Lower leg skin (tissue), 4 donors: ENCODE measurements at places on chromosomes 13 and 19.

DNA sequence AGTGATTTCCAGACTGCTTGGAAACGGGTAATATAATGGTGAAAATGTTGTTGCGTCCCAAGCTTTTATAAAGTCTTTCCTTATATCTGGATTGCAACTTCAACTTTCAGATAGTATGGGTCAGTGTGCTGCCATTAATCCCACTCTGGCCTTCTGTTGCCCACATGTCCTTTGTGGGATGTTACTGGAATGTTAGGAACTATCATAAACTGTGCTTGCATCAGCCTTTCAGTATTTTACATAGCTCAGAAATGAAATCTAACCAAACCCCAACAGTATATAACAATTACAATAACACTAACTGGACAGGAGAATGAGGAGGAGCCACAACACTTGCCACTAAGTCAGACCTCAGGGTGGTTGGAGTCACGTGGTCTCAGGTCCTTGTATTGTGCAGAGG lies 78.9 kb downstream of the LNX2 start:
- no peak for DNase-seq

DNA sequence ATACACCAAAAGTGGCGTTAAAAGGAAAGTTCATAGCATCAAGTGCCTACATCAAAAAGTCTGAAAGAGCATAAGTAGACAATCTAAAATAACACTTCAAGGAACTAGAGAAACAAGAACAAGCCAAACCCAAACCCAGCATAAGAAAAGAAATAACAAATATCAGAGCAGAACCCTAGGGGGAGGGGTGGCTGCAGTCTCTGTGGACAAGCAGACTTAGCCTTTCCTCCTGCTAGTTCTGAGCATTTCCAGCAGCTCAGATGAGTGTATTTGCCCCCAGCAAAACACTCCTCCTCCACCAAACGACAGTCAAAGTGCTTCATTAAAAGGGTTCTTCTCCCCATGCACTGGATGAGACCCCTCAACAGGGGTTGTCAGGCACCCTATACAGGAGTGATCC lies 7.1 kb upstream of the ZNF90 start:
- no peak for DNase-seq

DNA sequence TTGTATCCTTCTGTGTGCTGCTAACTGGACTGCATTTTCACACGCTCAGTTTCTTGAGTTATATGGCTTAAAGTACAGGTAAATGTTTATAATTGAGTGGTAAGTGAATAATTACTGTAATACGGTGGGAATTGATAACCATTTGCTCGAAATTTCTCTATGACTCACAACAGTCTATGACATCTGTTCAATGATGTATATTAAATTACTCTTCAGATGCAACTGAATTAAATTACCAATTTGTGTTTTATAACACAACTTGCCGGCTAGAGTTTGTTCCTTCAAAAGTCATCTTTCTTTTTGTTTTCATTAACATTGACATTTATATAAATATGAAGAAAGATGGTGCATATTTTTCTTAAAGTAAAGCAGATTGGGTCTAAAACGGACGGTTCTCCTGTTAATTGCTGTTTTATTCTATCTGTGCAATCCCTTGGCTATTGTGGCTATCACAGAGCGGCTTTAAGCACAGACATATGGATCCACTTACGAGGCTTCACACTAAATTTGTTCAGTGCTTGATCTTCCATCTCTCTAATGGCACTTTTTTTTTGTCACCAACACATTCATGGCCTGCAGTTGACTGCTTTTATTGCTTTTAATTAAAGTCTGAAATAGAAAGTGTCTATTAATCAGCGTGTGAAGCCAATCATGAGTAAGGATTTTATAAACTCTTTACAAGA lies 1291.6 kb upstream of the SLC10A2 start:
- DNase-seq, result no peak

GRCh38 chr19:31356587-31357314 lies 7.5 kb upstream of the TSHZ3 start:
- no peak for DNase-seq

- no peak for DNase-seq
Observed at GRCh38 chr13:38667526-38668109, 19.3 kb upstream of the FREM2 start.

DNA sequence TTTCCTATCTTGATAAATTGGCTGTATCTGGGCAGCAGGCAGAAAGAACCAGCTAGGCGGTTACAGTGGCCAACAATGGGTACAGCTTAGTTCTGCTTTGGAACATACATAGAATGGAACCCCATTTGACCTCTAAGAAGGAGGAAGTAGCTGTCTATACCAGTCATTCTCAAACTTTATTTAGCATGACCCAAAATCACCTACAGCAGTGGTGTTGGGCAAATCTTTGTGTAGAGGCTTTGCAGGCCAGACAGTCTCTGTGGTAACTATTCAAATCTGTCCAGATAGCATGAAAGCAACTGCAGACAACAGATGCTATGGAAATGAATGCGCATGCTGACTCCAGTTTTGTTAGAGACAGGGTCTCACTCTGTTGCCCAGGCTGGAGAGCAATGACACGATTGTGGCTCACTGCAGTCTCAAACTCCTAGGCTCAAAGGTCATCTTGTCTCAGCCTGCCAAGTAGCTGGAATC lies 12.0 kb upstream of the KCNC3 start:
- DNase-seq, result no peak

DNA sequence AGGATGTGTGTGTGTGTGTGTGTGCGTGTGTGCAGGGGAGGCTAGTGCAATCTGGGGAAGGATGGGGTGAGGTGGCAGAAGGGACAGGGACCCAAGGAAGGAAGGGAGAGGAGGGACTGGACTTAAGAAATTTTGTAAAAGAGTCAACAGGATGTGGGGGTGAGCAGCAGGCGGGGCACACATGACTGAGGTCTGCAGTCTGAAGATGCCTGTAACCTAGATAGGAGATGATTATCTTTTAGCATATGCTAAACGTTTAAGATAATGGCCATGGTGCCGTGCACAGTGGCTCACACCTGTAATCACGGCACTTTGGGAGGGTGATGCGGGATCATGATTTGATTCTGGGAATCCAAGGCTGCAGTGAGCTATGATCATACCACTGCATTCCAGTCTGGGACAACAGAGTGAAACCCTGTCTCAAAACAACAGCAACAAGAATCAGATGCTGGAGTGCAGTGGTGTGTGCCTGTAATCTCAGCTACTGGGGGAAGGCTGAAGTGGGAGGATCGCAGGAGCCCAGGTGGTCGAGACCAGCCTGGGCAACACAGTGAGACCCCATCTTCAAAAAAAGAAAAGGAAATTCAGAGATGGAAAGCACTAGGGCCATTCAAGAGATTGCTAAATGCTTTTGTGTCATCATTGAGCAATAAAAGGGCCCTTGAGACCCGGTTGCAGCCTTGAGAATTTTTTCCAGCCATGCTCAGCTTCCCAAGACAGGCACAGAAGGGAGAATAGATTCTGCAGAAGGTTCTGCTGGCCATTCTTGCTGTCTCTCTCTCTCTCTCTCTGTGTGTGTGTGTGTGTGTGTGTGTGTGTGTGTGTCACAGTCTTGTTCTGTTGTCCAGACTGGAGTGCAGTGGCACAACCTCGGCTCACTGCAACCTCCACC lies 3.8 kb upstream of the ZNF414 start:
- DNase-seq, result no peak

GRCh38 chr13:51068501-51068900 lies 42.6 kb downstream of the C13orf42 start:
- DNase-seq, result no peak

DNA sequence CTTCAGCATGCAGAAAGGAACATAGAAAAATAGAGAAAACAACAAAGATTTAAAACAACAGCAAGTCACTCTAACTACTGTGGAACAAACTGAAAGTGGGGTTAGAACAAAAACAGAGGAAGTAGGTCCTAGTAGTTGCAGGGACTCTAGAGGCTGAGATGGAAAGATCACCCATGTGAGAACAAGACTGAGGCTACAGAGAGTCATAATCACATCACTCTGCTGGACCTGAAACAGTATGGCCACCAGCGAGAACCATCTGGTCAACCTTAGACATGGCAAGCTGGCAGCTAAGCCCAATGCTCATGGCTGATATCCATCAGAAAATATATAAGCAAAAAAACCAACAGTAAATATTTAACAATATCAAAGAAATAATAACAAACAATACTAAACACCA lies 35.8 kb upstream of the ZNF724 start:
- no peak for DNase-seq

- DNase-seq, result no peak
Observed at GRCh38 chr19:22422211-22422610, at the start of gene ZNF98. Gene ZNF98 (minus strand): TSS chr19:22422346. CDS start chr19:22422224, 122 bp downstream.

DNA sequence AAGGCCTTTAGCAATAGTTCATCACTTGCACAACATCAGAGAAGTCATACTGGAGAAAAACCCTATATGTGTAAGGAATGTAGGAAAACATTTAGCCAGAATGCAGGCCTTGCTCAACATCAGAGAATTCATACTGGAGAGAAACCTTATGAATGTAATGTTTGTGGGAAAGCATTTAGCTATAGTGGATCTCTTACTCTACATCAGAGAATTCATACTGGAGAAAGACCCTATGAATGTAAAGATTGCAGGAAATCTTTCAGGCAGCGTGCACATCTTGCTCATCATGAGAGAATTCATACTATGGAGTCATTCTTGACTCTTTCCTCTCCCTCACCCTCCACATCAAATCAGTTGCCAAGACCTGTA lies 19.8 kb downstream of the ZNF583 start:
- no peak for DNase-seq

DNA sequence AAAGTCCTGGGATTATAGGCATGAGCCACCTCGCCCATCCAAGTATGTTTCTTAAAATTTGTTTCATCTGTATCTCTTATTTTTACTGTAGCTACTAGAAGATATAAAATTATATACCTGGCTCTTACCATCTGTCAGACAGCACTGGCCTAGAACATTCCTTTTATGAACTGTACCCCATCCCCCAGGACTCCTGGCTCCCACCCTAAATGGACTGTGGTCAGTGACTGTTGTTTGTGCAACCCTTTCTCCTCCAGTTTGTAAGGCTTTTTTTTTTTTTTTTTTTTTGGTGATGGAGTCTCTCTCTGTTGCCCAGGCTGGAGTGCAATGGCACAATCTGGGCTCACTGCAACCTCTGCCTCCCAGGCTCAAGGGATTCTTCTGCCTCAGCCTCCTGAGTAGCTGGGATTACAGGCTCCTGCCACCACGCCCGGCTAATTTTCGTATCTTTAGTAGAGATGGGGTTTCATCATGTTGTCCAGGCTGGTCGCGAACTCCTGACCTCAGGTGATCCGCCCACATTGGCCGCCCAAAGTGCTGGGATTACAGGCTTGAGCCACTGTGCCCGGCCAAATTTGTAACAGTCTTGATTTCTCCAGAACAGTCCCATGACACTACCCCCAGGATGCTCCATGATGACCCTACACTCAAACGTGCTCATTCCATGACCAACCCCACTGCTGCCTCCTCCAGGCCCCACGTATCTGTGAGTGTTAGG lies 2.5 kb downstream of the NDUFA3 start:
- no peak for DNase-seq

GRCh38 chr19:32063601-32064000 lies 281.8 kb upstream of the ZNF507 start:
- DNase-seq, result no peak

DNA sequence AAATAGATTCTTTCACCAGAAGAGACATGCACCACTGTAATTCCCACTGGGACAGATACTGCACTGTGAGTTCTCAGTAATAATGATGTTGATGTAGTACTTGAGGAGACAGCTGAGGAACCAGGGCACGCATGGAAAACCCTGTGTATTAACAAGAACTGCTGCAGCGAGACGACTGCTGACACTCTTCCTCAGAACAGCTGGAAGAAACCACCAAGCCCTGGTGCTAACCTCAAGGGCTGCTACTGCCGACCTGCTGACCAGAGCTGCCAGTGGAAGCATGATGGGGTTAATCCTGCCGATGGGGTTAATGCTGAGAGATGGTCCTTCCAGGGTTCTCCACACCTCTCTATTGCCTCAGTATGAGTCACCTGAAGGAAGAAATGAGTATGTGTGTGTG lies 45.6 kb downstream of the EDNRB start:
- no peak for DNase-seq

DNA sequence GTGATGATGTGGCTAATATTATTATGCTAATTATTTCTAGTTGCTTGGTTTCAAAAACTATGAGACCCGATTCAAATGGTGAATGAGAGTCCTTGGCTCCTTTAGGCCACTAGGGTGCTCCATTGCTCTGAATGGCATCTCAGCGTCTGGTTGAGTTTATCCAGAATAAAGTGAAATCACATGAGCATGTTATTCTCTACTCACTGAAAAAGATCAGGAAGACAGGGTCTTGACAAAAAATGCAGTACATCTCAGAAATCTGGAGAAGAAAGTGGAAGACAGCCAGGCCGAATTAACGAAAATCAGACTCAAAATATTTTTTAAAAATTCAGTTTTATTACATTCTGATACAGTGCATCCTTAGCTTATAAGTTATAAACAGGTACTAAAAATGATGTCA lies 516.2 kb downstream of the MYO16 start:
- DNase-seq, result no peak

DNA sequence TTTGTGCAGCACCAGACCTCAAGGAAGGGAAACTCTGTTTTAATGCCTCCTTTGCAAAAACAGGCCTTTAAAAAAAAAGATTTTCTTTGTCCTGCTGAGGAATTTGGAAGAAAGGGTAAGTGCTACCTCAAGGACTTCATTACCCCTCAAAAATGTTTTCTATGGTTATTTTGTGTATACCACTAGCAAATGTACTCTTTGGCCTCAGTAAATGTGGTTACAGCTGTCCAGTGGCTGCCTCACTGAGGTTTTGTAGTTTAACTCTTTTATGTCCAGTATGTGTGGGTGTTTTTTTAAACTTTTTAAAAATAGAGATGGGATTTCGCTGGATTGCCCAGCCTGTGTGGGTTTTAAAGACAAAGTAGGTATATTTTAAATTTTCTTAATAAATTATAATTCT lies 42.2 kb upstream of the TSC22D1 start:
- no peak for DNase-seq

DNA sequence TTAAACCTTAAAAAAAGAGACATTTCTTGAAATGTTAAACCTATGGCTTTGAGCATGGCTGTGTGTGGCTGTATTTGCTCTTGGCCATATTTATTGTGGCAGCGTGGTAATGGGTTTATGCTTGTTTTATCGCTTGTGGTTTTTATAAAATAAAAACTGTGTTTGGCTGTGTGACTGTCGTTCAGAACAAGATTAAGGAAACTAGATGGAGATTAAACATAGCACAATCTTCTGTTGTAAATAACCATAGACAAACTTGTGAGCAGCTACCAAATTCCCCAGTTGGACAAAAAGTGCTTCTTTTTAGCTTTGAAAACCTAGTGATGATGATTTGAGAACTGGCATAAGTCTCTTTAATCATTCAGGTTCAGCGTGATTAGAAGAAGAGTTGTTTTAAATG lies 191.0 kb downstream of the GGACT start:
- DNase-seq, result no peak

DNA sequence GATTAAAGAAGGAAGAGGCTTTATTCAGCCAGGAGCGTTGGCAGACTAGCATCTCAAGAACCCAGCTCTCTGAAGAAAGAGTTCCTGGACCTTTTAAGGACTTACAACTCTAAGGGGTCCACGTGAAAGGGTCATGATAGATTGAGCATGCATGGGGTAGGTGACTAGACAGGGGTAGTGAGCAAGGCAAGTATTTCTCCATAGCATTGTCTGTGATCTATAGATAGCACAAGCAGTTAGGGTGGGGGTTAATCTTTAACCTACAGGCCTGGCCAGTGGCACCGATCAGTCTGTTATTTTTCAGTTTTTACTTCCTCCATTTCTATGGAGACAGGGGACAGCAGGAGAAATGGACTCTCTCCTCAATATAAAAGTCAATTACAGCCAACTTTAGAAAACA lies 983.7 kb downstream of the SLITRK1 start:
- DNase-seq, result no peak
